Fibroblast of mammary gland (primary cell): ENCODE measurements at places on chromosomes 16 and 17.

DNA sequence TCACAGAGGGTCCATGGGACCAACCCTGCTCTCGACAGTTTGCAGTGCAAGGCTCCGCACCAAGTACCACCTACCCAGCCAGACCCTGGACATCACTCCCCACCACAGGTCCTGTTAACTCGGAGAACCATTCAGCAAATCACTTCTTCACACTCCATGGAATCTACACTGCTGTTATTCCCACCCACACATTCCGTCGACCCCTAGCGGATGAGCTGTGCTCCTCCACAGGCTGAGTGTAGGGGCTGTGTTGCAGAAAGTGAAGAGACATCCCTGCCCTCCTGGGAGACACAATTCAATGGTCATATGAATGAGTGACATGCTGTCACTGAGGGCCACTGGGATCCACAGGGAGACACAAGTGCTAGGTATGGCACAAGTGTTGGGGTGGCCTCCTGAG is 27.5 kb downstream of the MPG start:
- DNase-seq, result no peak

GRCh38 chr16:68228652-68229051 is 7.3 kb downstream of the ESRP2 start:
- DNase-seq, result no peak

- DNase-seq, result no peak
Measured at GRCh38 chr16:87974178-87974577, 22.9 kb downstream of the BANP start.

DNA sequence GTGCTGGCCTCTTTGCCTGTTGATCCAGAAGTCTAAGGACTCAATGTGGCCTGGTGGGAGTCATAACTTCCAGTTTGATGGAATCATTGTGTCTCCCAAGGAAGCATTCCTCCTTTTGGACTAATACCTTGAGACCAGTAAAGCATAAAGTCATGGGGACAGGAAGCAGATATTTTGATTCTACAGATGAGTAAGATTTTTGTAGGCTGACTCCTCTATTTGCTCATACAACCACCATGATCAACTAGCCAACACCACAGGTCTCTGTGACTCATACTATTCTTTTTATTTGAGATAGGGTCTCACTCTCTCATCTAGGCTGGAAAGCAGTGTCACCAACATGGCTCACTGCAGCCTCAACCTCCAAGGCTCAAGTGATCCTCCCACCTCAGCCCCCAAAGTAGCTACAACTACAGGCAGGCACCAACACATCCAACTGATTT is 6.2 kb downstream of the MT2A start:
- peak; percentile 67 for DNase-seq

- no peak for DNase-seq
Measured at GRCh38 chr16:57525761-57526160, 10.6 kb downstream of the CCDC102A start.

DNA sequence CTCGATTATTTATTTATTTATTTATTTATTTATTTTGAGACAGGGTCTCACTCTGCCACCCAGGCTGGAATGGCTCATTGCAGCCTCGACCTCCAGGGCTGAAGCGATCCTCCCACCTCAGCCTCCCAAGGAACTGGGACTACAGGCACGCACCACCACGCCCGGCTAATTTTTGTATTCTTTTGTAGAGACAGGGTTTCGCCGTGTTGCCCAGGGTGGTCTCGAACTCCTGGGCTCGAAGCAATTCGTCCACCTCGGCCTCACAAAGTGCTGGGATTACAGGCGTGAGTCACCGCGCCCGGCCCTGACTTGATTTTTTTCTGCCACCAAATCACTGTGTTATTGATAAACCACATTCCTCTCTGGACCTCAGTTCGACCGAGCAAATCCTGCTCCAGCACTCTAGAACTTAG is 758 bp upstream of the RPL23A start:
- no peak for DNase-seq
